Forelimb muscle (tissue), 1 donor: ENCODE measurements at places on chromosomes 3 and 15. TPM values are rescaled to one million over a fixed set of nuclear protein-coding genes. Genes with fewer than 3 reads are reported as not detected.

GRCh38 chr3:19256313-19256712 lies 108.0 kb downstream of the KCNH8 start:
- no peak for DNase-seq

GRCh38 chr15:81199031-81199779 lies 2.5 kb downstream of the IL16 start:
- DNase-seq, result no peak

DNA sequence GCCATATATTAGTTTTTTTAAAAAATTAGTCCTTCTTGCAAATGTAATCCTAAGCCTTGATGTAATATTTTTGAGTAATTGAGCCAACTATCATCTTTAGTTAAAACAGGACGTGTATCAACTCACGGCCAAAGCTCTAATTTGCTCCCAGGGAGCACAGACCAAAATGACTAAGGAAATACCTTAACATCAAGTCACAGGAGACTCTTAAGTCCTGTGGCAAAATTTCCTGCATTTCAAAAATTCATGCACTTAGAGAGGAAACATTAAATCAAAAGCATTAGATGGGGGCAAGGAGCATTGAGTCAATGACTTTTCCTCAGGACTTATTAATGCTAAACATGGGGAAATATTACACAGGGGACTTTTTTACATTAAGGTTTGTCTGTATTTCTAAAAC lies 276.0 kb downstream of the MFSD1 start:
- no peak for DNase-seq

GRCh38 chr15:69648775-69649735 lies 196.4 kb downstream of the RPLP1 start:
- no peak for DNase-seq

DNA sequence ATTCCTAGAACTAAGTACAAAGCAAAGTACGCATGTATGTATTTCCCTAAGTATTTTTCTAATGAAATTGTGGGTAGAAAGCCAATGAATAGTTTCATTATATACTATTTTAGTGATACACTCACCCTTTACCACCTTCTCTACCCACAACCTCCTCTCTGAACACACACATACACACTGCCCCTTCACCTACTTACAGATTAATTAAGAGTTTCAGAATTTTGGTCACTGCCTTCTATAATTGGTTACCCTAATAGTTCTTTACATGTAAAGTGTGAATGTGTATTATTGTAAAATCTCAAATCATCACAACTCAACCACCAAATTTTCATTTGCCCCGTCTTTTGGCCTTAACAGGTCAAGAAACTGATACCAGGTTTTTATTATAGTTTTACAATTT lies 7.2 kb downstream of the PFN2 start:
- DNase-seq, result no peak

- no peak for DNase-seq
These were observed 21.7 kb downstream of the APBA2 start for GRCh38 chr15:28907338-28907960.

DNA sequence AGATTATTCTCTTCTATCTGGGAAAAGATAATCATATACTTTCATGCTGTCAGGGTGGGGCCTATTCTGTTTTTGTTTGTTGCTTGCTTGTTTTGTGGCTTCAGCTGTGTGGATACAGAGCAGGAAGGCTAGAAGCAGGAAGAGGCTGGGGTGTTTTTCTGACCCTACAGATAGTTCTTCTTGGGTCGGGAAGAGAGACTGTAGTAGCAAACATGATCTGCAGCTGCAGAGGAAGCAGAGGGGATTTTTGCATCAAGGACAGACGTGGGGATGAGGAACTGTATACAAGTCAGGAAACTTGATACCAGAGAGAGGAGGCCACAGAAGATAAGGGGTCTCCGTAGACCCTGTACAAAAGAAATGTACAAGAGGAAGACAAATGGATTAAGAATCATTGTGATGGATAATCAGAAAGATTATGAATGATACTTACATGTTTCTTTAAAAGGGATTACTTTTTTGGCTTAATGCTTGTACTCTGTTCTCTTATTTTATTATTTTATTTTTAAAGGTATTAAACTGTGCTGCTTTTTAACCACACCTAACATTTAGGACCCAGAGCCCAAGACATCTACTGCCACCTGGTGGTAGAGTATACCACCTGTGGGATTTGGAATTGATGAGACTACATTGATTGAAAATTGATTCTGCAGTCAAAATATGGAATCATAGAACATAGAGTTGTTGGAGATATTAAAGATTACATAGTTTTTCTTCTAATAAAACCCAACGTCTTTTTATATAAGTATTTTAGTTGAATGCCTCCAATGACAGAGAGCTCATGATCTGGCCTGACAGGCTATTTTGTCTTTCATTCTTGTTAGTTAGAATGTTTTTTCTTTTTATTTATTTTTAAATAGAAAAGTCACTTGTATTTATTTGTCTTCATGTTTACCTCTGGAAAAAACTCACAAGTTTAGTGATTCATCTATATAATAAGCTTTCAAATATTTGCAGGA lies 87.3 kb upstream of the ROPN1 start:
- no peak for DNase-seq

- no peak for DNase-seq
These were observed 7.9 kb upstream of the LEKR1 start for GRCh38 chr3:156818273-156818651.

- DNase-seq, result no peak
These were observed 3.7 kb upstream of the TF start for GRCh38 chr3:133742351-133743091.

DNA sequence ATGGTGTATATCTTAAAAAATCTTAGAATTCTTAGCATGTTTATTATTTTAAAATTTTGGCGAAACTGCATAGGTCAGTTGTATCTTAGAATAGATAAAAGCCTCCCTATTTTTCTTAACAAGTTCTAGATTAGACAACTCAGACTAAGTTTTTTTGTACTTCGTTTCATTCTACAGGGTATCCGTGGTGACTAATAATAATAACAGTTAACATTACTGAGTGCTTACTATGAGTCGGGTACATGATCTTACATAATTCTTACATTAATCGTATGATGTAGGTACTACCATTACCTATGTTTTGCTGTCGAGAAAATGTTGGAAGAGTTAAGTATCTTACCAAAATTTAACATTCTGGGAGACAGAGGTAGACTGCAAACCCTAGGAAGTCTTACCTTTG lies 60.7 kb downstream of the UBE2E2 start:
- no peak for DNase-seq

DNA sequence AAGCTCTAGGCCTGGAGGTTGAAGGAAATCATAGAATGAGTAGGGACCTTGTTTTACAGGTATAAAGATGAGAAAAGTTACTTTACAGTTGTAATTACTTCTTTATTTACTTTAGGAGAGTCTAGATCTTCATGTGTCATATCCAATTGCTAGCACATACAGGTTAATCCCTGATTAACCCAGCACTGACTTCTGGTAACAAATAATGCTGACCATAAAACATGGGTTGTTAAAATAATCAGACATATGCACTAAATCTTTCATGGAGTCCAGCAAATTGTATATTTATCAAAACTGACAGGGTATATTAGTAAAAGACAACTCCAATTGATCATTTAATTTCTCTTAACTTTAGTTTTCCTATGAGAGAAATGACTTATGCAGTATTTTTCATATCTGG lies 245.2 kb downstream of the NFKBIZ start:
- no peak for DNase-seq

GRCh38 chr3:42843713-42844411 lies 31.8 kb downstream of the CYP8B1 start:
- no peak for DNase-seq

DNA sequence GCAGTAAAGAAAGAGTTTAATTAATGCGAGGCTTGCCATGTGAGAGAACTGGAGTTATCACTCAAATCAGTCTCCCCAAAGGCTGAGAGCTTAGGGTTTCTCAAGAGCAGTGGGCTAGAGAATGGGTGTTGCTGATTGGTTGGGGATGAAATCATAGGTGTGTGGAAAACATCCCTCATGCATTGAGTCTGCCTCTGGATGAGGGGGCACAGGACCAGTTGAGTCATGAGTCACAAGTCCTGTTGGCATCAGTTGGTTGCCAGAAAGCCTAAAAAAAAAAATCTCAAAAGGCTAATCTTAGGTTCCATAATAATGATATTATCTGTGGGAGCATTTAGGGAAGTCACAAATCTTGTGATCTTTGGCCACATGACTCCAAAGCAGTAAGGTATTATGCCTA lies 800.3 kb downstream of the TUSC7 start:
- no peak for DNase-seq

GRCh38 chr3:66800941-66801545 lies 197.1 kb upstream of the KBTBD8 start:
- DNase-seq, result no peak

DNA sequence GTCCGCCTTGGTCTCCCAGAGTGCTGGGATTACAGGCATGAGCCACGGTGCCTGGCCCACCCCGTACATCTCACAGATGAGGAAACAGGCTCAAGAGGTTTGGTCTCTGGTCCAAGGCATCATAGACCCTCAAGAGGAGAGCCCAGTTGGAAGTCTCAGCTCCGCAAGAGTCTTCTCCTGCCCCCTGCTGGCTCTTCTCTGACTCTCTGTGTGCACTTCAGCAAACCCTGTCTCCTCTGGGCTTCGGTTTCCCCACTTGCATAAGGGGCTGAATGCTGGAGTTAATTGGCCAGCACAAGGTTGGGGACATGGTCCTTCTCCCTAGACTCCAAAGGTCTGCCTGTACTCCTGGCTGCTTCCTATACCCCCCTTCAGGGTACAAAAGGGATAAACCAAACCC lies 3.9 kb downstream of the MST1R start:
- no peak for DNase-seq

GRCh38 chr3:194279101-194279500 lies 72.0 kb downstream of the CPN2 start:
- DNase-seq, result no peak

DNA sequence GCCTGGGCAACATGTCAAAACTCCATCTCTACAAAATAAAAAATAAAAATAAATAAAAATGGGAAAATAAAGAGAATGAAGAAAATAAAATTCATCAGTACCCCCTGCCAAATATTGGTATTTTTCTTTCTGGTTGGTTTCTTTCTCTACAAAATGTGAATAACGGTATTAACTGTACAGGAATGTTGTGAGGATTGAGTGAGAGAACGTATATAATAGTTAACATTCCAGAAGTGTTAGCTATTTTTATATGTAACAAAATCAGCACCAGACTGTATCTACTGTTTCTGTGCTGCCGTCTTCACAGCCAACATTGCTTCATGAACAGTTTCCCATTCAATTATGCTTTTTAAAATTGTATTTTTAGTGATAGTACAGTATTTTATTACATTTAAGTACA lies 25.5 kb upstream of the RNU6-1 start:
- no peak for DNase-seq

DNA sequence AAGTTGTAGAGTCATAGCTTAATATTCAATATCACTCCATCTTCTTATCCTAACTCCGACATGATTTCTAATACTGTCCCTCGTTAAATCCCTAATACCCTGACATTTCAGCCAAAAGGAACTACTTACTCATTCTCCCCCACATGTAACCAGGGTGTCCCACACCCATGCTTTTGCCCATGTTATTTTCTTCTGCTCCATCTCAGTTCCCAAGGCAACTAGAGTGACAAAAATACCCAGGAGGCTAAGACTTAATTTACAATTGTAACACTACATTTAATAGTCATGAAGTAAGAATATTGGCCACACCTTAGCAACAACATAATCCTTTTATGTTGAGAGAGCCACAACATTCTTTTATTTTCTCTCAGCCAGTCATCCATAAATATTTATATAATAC lies 248.5 kb upstream of the TGFBR2 start:
- no peak for DNase-seq

DNA sequence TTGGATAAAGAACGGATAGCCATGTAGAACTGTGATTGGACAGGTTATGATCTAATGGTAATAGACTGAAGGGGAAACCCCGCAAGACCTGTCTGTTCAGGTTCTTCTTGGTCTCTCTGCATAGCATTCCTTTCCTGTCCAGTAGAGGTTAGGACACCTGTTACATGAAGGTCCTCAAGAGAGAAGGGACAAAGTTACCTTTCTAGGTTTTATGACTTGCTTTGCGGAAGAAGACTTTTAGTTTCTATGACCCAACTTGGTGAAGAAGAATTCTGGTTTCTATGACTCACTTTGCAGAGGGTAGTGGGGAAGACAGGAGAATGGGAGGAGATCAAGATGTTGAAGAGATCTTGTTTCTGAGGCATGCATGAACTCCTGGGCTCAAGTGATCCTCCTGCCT lies 97.9 kb upstream of the C3orf80 start:
- DNase-seq, result no peak

GRCh38 chr3:64131725-64132469 lies 93.4 kb downstream of the PRICKLE2 start:
- DNase-seq, result no peak

DNA sequence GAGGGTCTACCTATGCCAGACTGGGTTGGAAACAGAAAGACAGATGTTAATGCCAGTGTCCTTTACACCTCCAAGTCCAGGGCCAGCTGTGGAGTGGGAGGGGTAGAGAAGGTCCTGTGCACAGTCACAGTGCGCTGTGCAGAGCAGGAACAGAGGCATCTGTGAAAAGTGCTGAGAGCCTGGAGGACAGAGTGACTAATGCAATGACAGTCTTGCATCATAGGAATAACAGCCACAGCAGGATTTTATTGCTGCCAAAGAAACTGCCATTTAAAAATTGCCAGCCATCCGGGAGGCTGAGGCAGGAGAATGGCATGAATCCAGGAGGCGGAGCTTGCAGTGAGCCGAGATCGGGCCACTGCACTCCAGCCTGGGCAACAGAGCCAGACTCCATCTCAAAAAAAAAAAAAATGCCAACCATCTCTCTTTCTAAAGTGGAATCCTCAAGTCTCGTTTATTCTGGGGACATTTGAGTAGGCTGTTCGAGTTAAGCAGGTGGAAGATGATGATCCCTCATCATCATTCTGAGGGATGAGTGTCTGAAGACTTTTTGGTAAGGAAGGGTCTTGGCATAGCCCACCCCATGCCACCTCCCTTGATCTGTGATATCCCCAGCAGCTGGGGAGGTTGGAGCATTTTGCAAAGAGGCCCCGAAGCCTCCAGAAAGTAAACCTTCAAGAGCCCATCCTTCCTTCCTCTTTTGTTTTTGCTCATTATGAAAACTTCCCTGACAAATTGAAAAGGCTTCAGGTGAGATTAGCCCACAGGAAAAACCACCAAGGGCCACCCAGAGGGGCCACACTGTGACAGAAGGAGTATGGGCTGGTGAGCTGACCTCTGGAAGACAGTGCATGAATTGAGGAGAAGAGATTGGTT lies 7.7 kb downstream of the CCR2 start:
- no peak for DNase-seq

The SH2D7 gene
- 0.09 TPM for polyA plus RNA-seq

The C3orf20 gene
- polyA plus RNA-seq, result 0.11 TPM

The ZNF502 gene
- polyA plus RNA-seq, result 6.1 TPM

The MYRIP gene
- 0.89 TPM for polyA plus RNA-seq

The CFAP91 gene
- polyA plus RNA-seq, result 0.56 TPM

The GOLGA8N gene
- polyA plus RNA-seq, result 19.5 TPM

The ILDR1 gene
- polyA plus RNA-seq, result 0.35 TPM

The GOLGA6D gene
- polyA plus RNA-seq, result 0.30 TPM

The MRPL47 gene
- polyA plus RNA-seq, result 39.1 TPM

The TMEM266 gene
- polyA plus RNA-seq, result 0.44 TPM
